ENCODE measurements at places on chromosomes 4 and X.

DNA sequence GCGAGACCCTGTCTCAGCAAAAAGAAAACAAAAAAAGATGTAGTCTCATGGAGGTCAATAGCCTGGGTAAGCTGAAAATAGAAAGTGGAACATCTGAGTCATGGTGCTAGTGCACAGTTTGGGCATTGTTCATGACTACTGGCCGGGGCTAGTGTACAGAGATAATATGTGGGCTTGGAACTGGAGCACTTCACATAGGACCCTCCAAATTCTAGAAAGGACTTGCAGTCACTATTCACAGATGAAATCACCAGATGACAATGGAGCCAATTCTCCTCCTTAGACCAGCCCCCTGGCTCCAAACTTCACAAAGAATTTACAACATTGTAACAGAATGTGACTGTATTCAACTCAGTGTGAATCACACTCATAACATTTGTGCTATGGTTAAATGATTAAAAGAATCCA is 367.8 kb upstream of the SLC7A11 start:
- DNase-seq = no peak

DNA sequence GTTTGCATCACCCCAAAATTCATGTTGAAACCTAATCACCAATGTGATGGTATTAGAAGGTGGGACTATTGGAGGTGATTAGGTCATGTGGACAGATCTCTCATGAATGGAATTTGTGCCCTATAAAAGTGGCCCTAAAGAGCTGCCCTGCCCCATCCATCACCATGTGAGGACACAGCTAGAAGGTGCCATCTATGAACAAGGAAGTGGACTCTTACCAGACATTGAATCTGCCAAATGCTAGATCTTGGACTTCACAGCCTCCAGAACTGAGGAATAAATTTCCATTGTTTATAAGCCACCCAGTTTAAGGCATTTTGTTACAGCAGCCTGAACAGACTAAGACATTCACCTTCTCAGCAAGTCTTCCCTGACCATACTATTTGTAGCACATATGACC is 7.5 kb downstream of the PLA2G12A start:
- no peak for DNase-seq

- DNase-seq = no peak
These were observed 6.7 kb downstream of the DOCK11 start for GRCh38 chrX:118502161-118502789.

DNA sequence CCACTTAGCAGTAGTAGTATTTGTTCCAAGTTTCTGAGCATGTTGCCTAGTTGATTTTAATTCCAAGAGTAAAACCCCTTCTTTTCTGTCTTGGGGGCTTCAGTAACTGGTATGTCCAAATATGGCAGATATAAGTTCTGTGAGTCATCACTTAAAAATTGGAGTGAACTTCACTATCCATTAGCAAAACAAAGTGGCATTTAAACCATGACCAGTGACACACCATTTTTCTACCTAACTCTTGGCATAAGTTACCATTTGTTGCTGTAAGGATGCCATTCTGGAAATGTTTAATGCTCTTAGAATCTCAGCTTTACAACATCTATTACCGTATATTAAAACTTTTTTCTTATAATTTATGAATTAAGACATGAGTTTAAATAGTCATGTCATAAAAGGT is 102.0 kb downstream of the CBR4 start:
- DNase-seq = no peak

- no peak for DNase-seq
These were observed 132.3 kb downstream of the HNRNPD start for GRCh38 chr4:82241534-82241933.

GRCh38 chrX:24799078-24799477 is 105.4 kb downstream of the POLA1 start:
- no peak for DNase-seq

- peak; percentile 40 for DNase-seq
These were observed 14.0 kb downstream of the RAP1GDS1 start for GRCh38 chr4:98275145-98275544.

DNA sequence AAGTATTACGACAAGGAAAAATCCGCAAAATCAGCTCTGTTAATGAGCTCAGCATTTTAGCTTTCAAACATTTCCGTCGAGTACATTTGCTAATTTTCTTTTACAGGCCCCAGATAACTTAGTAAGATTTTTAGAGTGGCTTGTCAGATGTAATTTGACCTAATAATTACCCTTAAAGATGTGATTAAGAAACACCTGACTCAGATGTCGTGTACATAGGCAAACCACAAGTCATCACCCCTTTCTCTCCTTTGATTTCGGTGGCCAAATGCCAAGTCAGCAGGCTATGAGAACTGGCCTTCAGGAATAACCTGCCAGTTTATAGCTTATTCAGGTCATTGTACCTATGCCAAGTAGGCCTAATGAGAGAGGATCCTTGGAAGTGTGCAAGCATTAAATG is 369.6 kb downstream of the PCDH7 start:
- DNase-seq = no peak

- no peak for DNase-seq
These were observed 26.7 kb downstream of the OTC start for GRCh38 chrX:38379088-38379487.

DNA sequence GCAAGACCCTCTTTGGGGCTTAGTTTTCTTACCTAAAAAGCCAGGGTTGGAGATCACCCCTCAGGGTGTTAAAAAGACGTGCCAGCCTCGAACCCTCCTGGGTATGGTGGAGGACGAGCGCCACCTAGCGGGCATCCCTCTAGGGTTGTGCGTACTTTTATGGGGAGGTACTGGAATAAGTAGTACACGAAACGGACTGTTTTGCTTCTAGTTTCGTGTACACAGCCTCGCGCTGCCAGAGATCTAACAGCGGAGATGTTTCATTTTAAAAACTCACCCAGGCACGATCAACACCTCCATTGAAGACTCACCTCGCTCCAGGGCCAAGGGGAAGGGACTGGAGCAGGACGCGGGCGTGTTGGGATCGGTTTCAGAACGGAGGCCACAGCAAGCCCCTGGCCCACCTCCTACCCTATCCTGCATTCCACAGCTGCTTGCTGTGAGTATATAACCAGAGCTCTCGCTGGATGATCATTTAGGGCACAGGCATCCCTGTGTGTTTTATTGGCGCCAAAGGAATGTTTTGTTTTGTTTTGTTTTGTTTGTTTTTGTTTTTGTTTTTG is 4.8 kb upstream of the NKX3-2 start:
- DNase-seq = peak; percentile 89

DNA sequence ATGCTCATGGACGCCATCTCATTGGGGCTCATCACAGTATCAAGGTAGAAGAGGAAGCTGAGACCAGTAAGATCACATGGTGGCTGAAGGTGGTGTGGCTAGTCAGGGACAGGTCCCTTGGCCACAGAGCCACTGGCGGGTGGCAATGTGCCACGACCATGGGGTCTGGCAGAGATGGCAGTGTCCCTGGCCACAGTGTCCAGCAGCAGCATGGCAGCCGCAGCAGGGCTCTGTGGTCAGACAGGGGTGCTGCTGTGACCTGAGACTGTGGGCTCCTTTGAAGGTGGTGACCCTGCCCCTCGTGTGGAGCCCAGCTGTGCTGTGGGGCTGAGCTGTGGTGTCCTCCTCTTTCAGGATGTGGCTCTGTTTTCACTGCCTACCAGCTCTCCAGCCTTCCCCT is 2.2 kb upstream of the DOK7 start:
- no peak for DNase-seq

DNA sequence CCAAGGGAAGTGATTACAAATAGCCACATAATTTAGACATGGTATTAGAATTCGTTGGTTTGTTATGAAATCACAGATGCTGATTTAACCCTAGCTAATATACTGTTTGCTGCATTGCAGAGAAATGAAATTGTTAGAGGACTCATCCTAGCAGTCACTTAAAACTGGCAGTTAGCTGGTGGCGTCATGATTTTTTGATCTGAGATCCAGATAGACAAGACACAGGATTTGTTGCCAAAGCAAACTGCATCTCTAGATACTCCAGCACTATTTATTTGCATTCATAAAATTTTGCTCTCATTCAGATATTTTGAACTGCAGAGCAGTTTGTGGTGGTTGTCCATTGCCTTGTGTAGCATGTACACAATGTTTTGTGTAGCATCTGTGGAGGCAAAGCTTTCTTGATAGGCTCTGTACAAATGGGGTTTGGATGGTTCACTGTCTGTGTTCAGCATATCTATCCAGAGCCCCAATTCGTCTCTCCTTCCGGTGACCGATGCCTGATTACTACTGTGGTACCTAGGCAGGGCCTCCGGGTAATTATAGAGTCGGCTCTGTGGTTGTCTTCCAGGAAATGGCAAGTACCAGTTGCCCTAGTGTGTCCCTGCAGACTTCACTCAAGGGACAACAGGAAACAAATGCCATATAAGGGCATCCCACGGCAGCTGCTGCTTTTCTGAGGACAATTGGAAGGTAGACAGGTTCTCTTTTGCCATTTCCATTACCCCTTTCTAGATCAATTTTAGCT is 30.1 kb upstream of the SPARCL1 start:
- DNase-seq = peak; percentile 75

- DNase-seq = no peak
These were observed 41.9 kb upstream of the PDLIM3 start for GRCh38 chr4:185576962-185577950.

- DNase-seq = no peak
These were observed 1.9 kb downstream of the GPC4 start for GRCh38 chrX:133413218-133413925.

- no peak for DNase-seq
These were observed 830 bp downstream of the HOPX start for GRCh38 chr4:56680266-56680665.

DNA sequence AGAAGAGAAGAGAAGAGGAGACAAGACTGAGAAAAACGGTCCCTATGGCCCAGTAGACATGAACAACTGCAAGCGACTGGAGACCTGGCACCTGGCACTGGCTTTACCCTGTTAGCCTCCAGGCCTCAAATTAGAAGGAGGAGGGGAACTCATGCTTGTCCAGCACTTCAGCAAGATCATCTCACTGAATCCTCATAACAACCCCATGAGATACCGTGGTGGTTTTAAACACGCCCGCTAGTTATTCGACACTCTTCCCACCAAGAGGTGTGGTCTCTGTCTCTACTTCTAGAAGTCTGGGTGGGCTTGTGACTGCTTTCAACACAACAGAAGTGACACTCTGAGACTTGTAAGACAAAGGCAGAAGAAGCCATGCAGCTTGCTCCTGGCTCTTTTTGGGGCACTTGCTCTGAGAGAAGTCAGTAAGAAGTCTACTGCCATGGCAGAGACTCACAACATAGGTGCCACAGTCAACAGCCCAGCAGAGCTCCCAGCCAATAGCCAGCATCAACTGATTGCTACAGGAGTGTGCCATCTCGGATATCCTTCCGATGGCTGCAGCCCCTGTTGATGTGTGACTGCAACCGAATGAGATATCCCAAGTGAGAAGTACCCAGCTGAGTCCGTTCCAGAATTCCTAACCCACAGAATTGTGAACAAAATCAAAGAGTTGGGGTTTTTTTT is 34.0 kb upstream of the BCOR start:
- no peak for DNase-seq

GRCh38 chr4:56372774-56373173 is 14.5 kb downstream of the AASDH start:
- no peak for DNase-seq

GRCh38 chr4:168995537-168996295 is 14.3 kb downstream of the CBR4 start:
- no peak for DNase-seq

- no peak for DNase-seq
These were observed 91.3 kb downstream of the GUCY2F start for GRCh38 chrX:109390556-109390955.

DNA sequence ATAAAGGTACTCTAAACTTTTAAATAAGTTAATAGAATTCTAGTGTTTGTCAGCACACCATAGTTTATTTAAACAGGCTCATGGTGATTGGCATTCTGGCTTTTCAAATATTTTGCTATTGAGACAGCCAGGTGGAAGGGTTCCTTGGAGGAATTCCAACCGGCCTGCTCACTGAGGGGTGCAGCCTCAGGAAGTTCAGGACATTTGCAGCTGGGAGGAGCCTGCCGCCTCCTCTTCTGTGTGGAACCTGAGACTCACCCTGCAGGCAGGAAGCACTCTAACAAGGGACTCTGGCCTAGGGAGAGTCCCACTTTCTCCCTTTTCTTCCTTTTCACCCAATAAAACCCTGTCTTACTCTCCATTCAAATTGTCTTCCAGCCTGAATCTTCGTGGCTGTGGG is 1328.0 kb downstream of the FSTL5 start:
- DNase-seq = no peak

DNA sequence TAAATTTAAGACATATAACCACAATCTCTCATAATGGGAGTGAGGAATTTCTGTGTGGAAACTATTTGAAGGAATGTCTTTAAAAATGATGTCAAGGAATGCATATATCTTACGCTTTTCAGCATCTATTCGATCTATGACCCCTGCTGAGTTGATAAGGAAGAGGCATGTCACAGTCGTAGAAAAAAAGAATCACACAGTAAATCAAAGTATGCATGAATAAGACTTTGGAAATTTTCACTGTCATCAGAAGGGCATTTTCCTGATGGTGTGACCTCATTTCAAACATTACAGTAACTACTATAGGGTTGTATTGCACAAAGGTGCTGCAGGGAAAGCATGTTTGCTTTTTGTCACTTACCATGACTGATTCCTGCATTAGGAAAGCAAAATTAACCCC is 41.5 kb downstream of the REELD1 start:
- no peak for DNase-seq

DNA sequence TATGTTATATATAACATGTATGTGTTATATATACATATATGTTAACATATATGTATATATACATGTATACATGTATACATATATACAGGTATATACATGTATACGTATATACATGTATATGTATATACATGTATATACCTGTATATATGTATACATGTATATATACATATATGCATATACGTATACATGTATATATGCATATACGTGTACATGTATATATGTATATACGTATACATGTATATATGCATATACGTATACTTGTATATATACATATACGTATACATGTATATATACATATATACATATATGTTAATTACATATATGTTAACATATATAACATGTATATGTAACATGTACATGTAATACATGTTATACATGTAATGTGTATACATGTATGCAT is 1077.3 kb upstream of the ADGRL3 start:
- no peak for DNase-seq

DNA sequence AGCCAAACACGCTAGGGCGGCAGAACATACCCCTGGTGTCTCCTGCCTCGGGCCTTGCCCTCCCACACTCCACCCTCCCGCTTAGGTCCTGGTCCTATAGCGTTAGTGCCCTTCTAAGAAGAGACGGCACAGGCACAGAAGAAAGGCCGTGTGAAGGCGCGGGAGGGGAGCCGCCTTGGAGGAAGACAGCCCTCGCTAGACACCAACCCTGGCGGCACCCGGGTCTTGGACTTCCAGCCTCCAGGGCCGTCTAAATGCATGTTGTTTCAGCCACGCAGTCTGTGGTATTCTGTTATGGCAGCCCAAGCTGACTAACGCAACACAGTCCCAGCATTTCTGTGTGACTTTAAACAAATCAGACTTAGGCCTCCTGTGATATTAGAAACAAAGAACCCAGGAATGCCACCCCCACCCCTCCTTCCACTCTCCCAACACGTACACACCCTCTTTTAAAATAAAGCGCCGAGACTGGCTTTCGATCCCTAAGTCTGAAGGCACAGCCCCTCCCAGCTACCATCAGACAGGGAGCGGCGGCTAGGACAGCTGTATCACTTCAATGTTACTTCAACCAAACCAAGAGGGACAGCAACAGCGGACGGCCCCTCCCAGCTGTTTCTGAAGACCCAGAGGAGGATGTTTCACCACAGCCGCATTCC is 128.0 kb downstream of the AFAP1 start:
- no peak for DNase-seq
